NCI-H748 treated with DMSO at 0.1 percent for 48 hours (cell line): ENCODE measurements at places on chromosomes 2 and 18.

DNA sequence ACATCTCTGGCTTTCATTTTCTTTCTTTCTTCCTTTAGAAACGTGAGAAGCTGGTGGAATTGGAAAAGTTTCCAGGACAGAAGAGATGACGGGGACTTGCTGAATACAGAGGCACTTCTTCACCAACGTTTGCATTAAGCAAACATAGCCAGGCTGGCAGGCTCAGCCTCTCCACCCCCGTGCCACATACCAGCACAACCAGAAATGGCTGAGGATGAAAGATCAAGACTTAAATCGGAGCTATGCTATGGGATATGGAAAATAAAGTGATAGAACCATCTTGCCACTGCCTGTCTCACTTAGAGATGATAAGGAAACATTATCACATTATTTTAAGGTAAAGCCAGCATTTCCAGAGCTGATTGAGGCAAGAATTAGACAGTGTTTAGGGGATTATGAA, 483.3 kb downstream of the BCL11A start:
- DNase-seq = no peak

- DNase-seq = no peak
Observed at GRCh38 chr2:104781151-104781550, 72.8 kb upstream of the POU3F3 start.

- DNase-seq = no peak
Observed at GRCh38 chr2:241563981-241564595, 5.5 kb downstream of the BOK start.

- no peak for DNase-seq
Observed at GRCh38 chr2:132741754-132742153, 71.7 kb upstream of the LYPD1 start.

DNA sequence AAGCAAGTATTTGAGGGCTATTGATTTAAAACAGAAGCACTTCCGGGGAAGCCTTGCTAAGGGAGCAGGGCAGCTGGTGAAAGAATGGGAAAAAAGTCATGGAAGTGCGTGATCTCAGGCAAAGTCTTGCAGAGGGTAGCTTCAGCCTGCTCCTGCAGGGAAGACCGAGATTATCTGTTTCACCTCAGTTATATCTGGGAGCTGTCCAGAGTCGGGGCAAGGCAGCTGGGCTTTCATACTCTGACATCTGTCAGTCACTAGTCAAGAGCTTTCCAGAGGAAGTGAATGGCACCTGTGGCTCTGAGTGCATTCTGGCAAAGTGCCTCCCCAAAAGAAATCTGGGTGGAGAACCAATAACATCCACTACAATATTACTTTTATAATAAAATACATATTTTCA, 8.7 kb downstream of the NXPH2 start:
- DNase-seq = no peak
